ENCODE measurements at places on chromosomes 7 and 10.
A peak's percentile ranks its signal among the peaks of the same experiment; 100 is the strongest.

- peak; percentile 50 for DNase-seq
These were observed 109.3 kb downstream of the TCF7L2 start for GRCh38 chr10:113059371-113059780.

GRCh38 chr10:6173203-6173602, 29.5 kb upstream of the PFKFB3 start:
- DNase-seq: no peak

DNA sequence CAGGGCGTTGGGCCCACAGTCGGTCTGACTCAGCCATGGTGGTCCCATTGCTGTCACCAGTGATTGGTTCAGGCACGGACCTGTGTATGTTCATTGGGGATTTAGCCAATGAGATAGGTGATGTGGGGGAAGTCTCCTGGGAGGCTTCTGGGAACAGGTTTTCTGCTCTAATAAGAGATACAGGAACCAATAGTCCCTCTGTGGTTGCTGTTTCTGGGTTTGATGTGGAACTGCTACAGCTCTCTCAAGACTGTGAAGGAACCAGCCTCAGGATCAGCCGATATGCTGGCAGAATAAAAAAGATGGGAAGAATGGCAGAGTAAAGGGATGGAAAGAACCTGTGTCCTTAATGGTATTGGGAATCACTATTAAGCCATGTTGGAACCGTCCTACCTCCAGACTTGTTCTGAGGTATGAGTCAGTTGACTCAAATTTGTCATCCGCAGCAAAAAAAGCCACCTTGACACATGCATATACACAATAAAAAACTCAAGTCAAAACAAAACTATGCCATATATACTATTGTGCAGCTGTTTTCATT, 70.6 kb downstream of the MCMBP start:
- no peak for DNase-seq

GRCh38 chr7:50614721-50615518, 49.7 kb upstream of the DDC start:
- DNase-seq: no peak

DNA sequence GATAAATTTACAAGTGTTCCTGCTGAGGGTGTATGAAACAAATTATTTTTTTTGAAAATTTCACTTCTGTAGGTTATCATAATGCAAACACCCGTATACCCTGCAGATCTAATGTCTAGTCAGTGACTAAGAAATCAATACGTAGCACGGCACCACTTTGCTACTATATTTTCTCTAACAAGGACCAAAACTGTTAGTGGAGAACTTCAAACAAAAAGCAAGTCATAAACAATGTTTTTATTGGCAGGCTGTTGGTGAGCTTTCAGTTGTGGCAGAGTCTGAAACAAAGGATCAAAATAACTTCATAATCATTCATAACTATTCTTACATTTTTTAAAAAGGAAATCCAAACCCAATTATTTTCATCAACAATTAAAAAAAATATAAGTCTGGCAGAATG, 11.8 kb downstream of the SEM1 start:
- no peak for DNase-seq

GRCh38 chr7:148142660-148143248, 447.8 kb upstream of the C7orf33 start:
- DNase-seq: peak; percentile 13

DNA sequence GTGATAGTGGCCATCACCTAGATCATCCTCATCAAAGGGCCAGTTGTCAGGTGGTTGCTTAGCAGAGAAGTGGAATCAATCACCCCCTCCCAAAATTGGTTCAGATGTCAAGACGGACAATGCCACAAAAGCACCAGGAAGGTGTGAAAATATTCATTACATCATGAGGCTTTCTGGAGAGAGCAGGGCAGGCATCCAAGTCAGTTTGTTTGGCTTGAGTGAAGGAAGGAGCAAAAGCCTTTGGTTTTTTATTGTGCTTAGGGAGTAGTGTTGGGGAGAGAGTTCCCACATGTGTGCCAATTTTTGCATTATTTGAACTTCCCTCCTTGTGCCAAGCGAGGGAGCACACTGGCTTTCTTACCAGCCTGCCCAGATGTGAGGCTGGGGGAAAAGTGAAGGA, 1082.9 kb downstream of the LRMDA start:
- DNase-seq: no peak

- DNase-seq: no peak
These were observed 244.2 kb downstream of the CCDC3 start for GRCh38 chr10:12757351-12757750.
